Stomach (tissue), 19 donors: ENCODE measurements at places on chromosomes 11 and 22. TPM values are rescaled to one million over a fixed set of nuclear protein-coding genes. Genes with fewer than 3 reads are reported as not detected.

DNA sequence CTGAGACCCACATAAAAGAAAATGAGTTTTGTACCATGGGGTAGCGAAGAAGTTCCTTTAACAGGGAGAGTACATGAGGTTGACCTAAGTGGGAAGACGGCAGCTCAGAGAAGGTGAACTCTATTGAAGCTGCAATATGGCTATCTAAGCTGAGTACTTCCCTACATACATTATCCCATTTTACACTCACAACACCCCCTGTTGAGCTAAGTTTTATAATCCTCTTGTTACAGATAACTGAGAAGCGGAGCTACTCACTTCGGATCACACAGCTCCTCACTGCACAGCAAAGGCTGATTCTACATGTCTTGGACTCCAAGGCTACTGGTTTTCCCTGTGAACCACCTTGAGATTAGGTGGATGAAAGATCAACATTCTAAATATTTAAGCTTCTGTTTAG lies 8.2 kb upstream of the PIWIL4 start:
- DNase-seq = no peak
- H3K27ac ChIP-seq = no peak overlapping the region
- H3K36me3 ChIP-seq = no peaks in the 10 kb centered on the region
- H3K4me1 ChIP-seq = peaks cover 69% of the 10 kb centered on the region
- no peak overlapping the region for H3K4me3 ChIP-seq
- no peaks in the 10 kb centered on the region for H3K27me3 ChIP-seq

Gene OR2AT4
- not detected for polyA plus RNA-seq

DNA sequence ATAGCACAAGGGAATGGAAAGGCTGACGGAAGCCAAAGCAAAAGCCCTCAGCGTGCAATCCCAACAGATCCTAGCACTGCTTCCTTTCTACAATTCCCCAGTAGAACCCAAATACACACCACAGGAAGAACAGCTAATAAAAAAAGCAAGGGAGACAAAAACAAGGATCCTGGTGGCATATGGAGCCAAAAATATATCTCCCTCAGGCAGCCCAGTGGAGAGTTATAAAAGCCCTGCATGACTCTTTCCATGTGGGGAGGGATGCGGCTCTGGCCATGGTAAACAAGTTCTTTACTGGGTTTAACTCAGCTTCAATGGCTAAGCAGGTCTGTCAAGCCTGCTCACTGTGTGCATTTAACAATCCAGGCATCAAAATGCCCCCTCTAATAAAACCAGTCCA lies 88.1 kb downstream of the PIWIL4 start:
- H3K4me3 ChIP-seq = no peak overlapping the region
- no peak for DNase-seq
- H3K27me3 ChIP-seq = no peaks in the 10 kb centered on the region
- H3K4me1 ChIP-seq = no peaks in the 10 kb centered on the region

- DNase-seq = no peak
- H3K36me3 ChIP-seq = no peaks in the 10 kb centered on the region
- peaks cover 37% of the 10 kb centered on the region for H3K27me3 ChIP-seq
- H3K27ac ChIP-seq = no peak overlapping the region
- peaks cover 30% of the 10 kb centered on the region for H3K4me1 ChIP-seq
- H3K4me3 ChIP-seq = no peak overlapping the region
Observed at GRCh38 chr11:31796499-31797189, 14.5 kb downstream of the PAX6 start.

Gene GPHA2
- 0.30 TPM for polyA plus RNA-seq

- no peak for DNase-seq
- peak overlapping the region; percentile 75 for H3K27ac ChIP-seq
- H3K27me3 ChIP-seq = no peaks in the 10 kb centered on the region
- H3K36me3 ChIP-seq = no peaks in the 10 kb centered on the region
- H3K4me1 ChIP-seq = peaks cover 43% of the 10 kb centered on the region
Observed at GRCh38 chr11:10674911-10675440, 18.6 kb downstream of the IRAG1 start.

DNA sequence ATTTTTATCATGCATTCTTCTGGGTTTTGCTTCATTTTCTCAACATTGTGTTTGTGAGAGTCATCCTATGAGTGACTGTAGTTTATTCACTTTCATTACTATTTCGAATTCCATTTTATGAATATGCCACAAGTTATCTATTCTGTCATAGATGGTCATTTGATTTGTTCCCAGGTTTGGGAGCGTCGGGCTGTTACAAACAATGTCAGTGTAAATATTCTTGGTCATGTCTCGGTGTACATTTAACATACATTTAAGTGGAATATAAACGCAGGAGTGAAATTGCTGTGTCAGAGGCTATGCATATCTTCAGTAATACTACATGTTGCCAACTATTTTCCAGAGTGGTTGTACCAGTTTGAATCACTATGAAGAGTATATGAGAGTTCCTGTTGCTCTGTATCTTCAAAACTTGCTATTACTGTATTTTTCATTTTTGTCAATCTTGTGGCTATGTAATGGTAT lies 2.4 kb downstream of the TRIM44 start:
- peaks cover 14% of the 10 kb centered on the region for H3K36me3 ChIP-seq
- no peak for DNase-seq
- peak overlapping the region; percentile 83 for H3K4me3 ChIP-seq

- no peak for DNase-seq
- peaks cover 39% of the 10 kb centered on the region for H3K27me3 ChIP-seq
- no peaks in the 10 kb centered on the region for H3K4me1 ChIP-seq
- H3K4me3 ChIP-seq = no peak overlapping the region
Observed at GRCh38 chr22:39617970-39618757, 47.6 kb downstream of the CACNA1I start.

Gene DEUP1
- not detected for polyA plus RNA-seq

GRCh38 chr11:75246671-75247350 lies 6.2 kb downstream of the TPBGL start:
- no peaks in the 10 kb centered on the region for H3K36me3 ChIP-seq
- H3K27ac ChIP-seq = no peak overlapping the region
- H3K27me3 ChIP-seq = no peaks in the 10 kb centered on the region
- no peak overlapping the region for H3K4me3 ChIP-seq
- peaks cover 8% of the 10 kb centered on the region for H3K4me1 ChIP-seq
- DNase-seq = peak; percentile 14

DNA sequence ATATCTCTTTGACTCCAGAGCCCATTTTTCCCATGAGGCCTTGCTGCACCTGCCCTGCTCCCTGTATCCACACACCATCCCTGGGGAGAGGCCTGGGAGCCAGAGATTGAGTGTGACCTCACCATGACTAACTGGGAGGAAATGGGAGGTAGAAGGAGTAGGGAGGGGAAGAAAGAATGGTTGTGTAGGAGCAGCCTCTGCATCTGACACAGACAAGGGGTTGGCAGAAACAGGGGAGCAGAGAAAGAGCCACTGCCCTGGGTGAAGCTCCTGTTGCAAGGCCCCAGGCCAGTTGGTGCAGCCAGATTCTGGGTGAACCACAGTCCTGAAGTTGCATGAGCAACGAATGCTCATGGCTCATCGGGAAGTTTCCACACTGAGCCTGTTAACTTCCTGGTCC lies 32.4 kb downstream of the POU2F3 start:
- H3K4me1 ChIP-seq = no peaks in the 10 kb centered on the region
- H3K27ac ChIP-seq = no peak overlapping the region
- DNase-seq = no peak
- no peaks in the 10 kb centered on the region for H3K27me3 ChIP-seq

Gene OR5M3
- not detected for polyA plus RNA-seq

Gene ACR
- polyA plus RNA-seq = 0.19 TPM

Gene CLMP
- 4.9 TPM for polyA plus RNA-seq

DNA sequence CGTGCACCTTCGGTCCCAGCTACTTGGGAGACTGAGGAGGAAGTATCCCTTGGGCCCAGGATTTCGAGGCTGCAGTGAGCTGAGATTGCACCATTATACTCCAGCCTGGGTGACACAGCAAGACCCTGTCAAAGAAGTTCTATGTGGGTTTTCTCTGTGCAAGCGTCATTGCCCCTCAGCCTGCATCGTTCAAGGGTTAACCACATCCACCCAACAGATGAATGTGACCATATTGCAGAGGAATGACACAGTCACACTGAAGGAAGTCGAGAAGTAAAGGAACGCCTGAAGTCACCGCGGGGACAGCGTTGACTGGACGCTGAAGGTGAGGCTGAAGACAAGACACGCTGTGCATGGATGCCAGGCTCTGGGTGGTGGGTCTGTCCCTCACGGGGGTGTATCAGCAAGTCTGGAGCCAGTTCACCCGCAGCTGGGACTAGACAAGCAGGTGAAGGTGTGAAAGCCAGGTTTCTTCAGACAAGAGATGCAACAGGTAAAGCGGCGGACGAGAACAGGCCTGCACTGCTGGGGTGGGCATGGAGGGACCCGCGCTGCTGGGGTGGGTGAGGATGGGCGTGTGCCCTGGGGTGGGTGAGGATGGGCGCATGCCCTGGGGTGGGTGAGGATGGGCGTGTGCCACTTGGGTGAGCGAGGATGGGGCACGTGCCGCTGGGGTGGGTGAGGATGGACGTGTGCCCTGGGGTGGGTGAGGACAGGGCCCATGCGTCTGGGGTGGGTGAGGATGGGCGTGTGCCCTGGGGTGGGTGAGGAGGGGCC lies 36.5 kb upstream of the TOLLIP start:
- H3K27me3 ChIP-seq = peaks cover 18% of the 10 kb centered on the region
- DNase-seq = no peak
- H3K4me3 ChIP-seq = no peak overlapping the region
- H3K27ac ChIP-seq = no peak overlapping the region
- H3K4me1 ChIP-seq = peaks cover 3% of the 10 kb centered on the region
- H3K36me3 ChIP-seq = no peaks in the 10 kb centered on the region

Gene PRDM11
- polyA plus RNA-seq = 2.6 TPM

- no peaks in the 10 kb centered on the region for H3K4me1 ChIP-seq
- H3K36me3 ChIP-seq = no peaks in the 10 kb centered on the region
- DNase-seq = no peak
- no peak overlapping the region for H3K27ac ChIP-seq
- H3K27me3 ChIP-seq = peaks cover 22% of the 10 kb centered on the region
- H3K4me3 ChIP-seq = no peak overlapping the region
Observed at GRCh38 chr11:116233561-116233960, 539.2 kb downstream of the BUD13 start.

DNA sequence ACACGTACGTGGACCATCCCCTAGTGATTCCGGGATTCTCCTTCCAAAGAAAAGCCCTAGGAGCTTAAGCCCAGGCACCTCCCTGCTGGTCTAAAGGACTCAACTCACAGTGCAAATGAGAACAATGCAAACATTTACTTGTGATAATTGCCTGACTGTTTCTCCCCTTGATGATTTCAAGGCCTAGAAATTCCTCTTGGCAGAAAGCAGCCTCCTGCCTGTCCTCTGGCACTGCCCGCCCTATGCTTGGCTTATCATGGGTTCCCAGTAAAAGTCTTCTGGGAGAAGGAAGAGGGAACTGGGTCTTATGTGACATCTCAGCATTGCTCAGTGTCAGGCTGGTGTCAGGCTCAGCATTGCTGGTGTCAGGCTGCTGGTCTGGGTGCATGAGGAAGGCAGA lies 351.8 kb downstream of the SHANK2 start:
- no peak overlapping the region for H3K4me3 ChIP-seq
- DNase-seq = peak; percentile 31
- no peaks in the 10 kb centered on the region for H3K36me3 ChIP-seq
- no peaks in the 10 kb centered on the region for H3K4me1 ChIP-seq

Gene PTH
- polyA plus RNA-seq = not detected
